ENCODE measurements at places on chromosomes 2 and 18.

GRCh38 chr2:26587994-26588393 is 53.2 kb downstream of the CIB4 start:
- DNase-seq: no peak

DNA sequence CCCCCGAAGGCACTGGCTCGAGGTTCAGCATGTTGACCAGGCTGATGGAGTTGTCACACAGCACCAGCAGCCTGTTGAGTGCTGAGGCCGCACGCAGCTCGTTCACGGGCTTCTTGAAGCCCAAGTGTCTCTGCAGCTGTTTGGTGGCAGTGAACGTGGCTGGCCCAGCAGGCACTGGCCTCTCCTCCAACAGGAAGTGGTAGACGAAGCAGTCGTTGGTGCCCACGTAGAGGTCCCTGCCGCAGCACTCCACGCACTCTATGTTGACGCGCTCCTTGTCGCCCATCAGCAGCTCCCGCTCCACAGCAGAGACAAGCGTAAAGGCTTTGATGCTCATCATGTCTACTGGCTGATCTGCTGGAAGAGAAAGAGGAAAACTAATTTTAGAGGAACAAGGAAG is 21.6 kb downstream of the TGFBRAP1 start:
- no peak for DNase-seq

GRCh38 chr18:79327199-79327721 is 68.5 kb upstream of the NFATC1 start:
- DNase-seq: no peak

GRCh38 chr18:23099621-23100020 is 35.7 kb upstream of the CABLES1 start:
- peak; percentile 84 for DNase-seq

- no peak for DNase-seq
These were observed 69.5 kb downstream of the FAM168B start for GRCh38 chr2:131023758-131024157.

GRCh38 chr2:111095434-111095833 is 25.3 kb upstream of the BCL2L11 start:
- DNase-seq: no peak

- DNase-seq: no peak
These were observed 24.1 kb upstream of the ACVR1 start for GRCh38 chr2:157900203-157900602.

DNA sequence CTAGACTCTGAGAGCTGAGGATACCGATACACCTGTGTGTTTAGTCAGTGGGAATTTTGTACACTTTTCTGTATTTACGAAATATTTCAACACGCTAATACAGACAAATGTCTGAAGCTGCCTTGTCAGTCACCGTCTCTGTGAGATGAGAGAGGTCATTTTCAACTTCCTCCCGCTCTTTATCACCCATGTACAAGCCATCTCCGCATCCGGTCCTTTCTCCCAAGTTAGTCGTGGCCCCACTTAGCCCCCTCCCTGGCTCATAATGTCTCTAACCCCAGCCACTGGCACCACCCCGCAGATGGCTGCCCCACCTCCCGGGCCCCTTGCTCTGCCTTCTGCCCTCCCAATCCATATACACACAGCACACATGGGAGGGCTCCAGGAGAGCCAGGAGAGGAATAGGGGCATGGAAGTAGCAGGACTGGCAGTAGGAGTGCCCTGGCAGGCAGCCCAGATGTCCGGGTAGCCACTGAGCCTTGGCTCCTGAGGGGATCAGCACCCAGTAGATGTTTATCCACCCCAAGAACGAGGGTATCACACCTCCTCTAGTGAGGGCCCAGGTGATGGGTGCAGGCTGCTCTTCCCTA is 2.0 kb upstream of the RUFY4 start:
- no peak for DNase-seq

- no peak for DNase-seq
These were observed 273.6 kb upstream of the NCKAP5 start for GRCh38 chr2:133841900-133842299.

GRCh38 chr18:505483-506122 is 5.1 kb upstream of the COLEC12 start:
- DNase-seq: no peak

DNA sequence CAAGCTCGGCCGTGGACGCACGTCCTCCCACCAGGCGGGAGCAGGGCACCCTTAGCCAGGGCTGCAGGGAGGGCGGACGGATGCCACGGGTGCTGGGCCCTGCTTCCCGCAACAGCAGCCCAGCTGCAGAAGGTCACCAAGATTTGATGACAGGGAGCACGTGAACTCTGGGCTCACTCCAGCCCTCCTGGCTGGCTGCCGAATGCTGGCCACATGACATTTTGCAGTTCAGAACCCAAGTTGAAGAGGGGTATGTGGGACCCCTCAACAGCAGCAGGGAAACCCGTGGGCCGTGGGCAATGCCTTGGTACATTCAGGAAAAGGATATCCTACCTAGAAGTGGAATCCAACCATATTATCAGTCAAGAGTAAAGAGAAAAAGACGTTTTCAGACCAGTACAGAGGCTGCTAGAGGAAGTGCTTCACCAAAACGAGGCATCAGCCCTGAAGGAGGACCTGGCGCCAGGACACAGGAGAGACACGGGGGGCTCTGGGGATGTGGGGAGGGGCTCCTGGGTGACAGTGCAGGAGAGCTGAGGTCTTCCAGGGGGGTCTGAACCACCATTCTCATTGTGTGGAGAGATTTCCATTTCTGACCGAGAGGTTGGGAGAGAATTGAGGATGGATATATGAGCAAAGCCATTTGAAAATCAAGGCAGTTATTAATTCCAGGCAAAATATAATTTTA is 107.4 kb upstream of the CTDP1 start:
- no peak for DNase-seq

GRCh38 chr2:65639156-65639864 is 206.9 kb upstream of the SPRED2 start:
- DNase-seq: no peak

Data from HepG2 (cell line).